ENCODE measurements at places on chromosomes 4 and X. TPM values are rescaled to one million over a fixed set of nuclear protein-coding genes. Genes with fewer than 3 reads are reported as not detected.

The ACTRT1 gene
- not detected for total RNA-seq

The LONRF3 gene
- 3.3 TPM for total RNA-seq

The PRSS12 gene
- total RNA-seq: 3.0 TPM

The ITGB1BP2 gene
- 1.2 TPM for total RNA-seq

The ZNF330 gene
- total RNA-seq: 39.9 TPM

The RAB9B gene
- total RNA-seq: 3.3 TPM

DNA sequence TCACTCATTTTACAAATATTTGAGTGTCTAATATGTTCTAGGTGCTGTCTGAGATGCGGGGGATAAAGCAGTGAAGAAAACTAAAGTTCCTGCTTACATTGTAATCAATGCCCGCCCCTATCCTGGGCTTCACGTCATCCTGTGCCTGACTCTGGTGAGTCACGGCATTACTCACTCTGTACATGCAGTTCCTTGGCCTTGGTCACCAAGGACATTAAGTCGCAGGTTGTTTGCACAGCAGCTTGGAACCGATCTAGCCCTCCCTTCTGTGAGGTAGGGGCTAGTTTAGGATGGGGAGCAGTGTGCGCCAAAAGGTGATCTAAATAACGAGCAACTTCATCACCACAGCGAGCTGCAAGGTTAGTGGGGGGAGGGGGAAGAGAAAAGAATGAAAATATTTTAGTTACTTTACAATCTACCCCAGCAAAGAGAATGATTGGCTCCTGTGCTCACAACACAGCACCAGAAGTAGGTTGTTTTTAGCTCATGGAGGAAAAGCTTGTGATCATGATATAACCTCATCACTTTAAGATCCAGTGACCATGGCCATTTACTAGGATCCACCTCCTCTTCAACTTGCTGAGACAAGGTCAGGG lies 48.0 kb upstream of the HDAC8 start:
- DNase-seq: peak; percentile 83

DNA sequence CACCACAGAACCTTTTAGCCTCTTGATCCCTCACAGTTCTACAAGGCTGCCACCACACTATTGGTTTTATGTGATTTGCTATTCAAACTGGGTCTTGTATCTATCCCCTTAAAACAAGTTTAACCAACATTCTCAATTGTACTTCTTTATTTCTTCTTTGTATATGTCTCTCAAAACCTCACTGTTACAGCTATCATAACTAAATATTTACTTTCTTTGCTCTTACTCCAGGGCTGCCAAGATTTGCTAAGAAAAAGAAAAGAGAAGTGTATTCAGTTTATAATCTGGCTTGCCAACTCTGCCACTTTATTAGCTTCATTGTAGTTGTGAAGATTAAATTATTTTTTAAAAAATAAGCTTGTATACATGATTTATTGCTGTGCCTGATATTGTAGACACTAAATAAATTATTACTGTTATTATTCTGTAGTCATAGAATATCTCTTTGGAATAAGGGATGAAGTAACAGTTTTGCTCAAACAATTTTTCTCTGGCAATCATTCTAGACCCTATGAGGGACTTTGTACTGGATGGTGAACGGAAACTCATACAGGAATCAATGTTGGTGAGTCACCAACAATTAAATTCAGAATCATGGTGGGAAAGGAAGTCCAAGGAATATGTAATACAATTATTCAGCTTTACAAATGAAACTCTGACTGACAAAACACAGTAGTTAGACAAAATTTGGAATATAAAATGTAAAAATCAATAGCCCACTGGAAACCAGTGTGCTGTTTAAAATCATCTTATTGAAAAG lies 127.1 kb upstream of the DCAF8L1 start:
- no peak for DNase-seq

GRCh38 chr4:37628977-37629609 lies 57.1 kb downstream of the RELL1 start:
- DNase-seq: peak; percentile 81

- no peak for DNase-seq
These were observed 171.0 kb upstream of the PPP1R2C start for GRCh38 chrX:42948723-42949657.

DNA sequence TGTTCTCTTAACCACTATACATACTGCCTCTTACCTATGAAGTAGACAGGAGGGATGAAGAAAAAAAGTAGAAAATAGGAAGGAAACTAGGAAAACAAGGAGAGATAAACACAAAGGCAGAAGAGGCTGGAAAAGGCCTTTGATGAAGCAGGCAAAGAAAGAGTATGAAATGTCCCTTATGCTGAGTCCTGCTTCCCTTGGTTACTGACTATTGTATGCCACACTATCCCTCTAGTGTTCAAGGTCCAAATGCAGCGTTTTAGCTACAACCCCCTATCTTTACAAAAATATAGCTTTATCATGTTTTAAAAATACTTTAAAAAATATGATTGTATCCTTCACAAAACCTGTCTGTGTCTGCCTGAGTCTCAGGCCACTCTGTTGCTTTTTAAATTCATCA lies 233.1 kb downstream of the CAMK2D start:
- DNase-seq: no peak

DNA sequence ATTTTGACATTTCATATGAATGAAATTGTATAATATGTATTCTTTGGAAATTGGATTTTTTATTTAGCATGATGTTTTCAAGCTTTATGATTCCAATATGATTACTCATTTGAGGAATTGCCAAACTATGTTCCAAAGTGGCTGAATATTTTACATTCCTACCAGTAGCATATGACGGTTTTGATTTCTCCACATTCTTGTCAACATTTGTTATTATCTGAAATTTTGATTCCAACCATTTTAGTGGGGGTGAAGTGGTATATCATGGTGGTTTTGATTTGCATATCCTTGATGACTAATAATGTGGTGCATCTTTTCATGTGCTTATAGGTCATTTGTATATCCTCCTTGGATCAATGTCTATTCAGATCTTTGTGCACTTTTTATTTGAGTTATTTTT lies 2.6 kb upstream of the BEX1 start:
- DNase-seq: peak; percentile 1

- no peak for DNase-seq
These were observed 2.3 kb downstream of the CD99 start for GRCh38 chrX:2693113-2694002.

- no peak for DNase-seq
These were observed 107.8 kb downstream of the CCNG2 start for GRCh38 chr4:77264826-77265225.

GRCh38 chrX:47215291-47215900 lies 3.1 kb upstream of the CDK16 start:
- DNase-seq: no peak

- DNase-seq: no peak
These were observed 100.2 kb upstream of the IL13RA1 start for GRCh38 chrX:118627084-118627758.

GRCh38 chr4:27001398-27002164 lies 140.9 kb downstream of the STIM2 start:
- DNase-seq: no peak

GRCh38 chr4:169934794-169935429 lies 91.3 kb downstream of the MFAP3L start:
- DNase-seq: no peak

DNA sequence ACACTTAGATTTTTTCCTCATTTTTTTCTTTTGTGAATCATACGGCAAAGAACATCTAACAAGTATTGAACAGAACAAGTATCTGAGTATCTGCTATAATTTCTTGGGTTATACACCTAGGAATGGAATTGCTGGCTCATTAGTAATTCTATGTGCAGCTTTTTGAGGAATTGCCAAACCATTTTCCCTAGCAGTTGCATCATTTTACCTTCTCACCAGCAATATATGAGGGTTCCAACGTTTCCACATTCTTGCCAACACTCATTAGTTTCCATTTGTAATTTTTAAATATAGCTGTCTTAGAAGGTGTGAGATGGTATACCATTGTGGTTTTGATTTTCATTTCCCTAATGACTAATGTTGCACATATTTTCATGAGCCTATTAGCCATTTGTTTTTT lies 41.1 kb upstream of the DCAF8L1 start:
- no peak for DNase-seq

All from A172 (cell line).